ENCODE measurements at places on chromosomes 4 and X. TPM values are rescaled to one million over a fixed set of nuclear protein-coding genes. Genes with fewer than 3 reads are reported as not detected.

Gene RASL11B
- not detected for total RNA-seq

Gene CDX4
- not detected for total RNA-seq

Gene CYP2U1
- total RNA-seq, result 8.3 TPM

Gene SATL1
- total RNA-seq, result not detected

DNA sequence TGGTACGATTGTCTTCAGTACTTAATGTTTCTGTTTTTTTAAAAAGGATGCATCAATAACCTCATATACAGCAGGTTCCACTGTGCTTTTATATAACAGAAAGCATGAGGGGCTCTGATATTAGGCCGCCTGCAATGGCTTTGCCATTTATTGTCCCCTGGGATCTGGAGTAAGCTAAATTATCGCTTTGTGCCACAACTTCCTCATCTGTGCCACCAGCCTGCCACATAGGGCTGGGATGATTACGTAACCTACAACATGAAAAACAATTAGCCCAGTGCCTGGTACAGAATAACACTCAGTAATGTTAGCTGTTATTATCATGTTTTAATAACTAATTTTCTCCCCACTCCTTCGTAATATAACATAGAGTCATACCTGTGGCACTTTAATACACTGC lies 65.5 kb upstream of the TRIM2 start:
- no peak for DNase-seq

- peak; percentile 44 for DNase-seq
Measured at GRCh38 chrX:118520216-118521206, 24.9 kb downstream of the DOCK11 start.

- peak; percentile 2 for DNase-seq
Measured at GRCh38 chr4:145099653-145100052, 1.5 kb downstream of the ABCE1 start.

GRCh38 chr4:76708971-76709771 lies 188.8 kb downstream of the SOWAHB start:
- no peak for DNase-seq
